ENCODE measurements at places on chromosomes 6 and 20.

GRCh38 chr6:20997143-20997769, 463.0 kb downstream of the CDKAL1 start:
- no peak overlapping the region for H3K27ac ChIP-seq
- no peak overlapping the region for H3K4me3 ChIP-seq
- no peaks in the 10 kb centered on the region for H3K36me3 ChIP-seq
- H3K27me3 ChIP-seq, result no peaks in the 10 kb centered on the region

- no peak overlapping the region for H3K4me3 ChIP-seq
- no peak for DNase-seq
- H3K36me3 ChIP-seq, result no peaks in the 10 kb centered on the region
- no peaks in the 10 kb centered on the region for H3K27me3 ChIP-seq
- H3K4me1 ChIP-seq, result peaks cover 4% of the 10 kb centered on the region
These were observed 4.5 kb upstream of the ZNF451 start for GRCh38 chr6:57085471-57085870.

DNA sequence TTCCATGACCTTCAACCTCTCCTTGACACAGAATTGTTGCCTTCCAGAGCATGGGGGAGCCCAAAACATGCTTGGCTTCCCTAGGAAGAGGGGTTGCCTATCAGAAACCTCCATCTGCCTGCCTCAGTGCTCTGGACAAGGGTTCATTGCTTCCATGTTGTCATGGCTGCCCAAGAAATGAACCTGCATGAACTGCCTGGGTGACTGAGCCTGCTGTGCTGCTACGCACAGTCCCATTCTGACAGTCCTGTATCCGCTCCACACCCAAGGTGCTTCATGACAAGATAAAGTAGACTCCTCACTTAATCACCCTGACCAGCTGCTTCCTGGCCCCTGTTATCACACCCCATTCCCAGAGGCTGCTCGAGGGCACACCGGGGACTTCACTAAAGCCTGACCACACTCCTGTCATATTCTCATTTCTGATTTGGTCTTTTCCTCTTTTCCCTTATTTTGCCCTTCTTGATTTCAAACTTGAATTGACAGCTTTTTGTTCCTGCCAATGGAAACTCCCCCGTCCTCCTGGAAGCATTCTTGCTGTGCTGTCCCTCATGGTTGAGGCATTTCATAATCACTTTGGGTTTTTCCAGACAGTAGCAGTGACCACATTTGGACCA, 31.9 kb downstream of the GMPR start:
- H3K4me3 ChIP-seq, result no peak overlapping the region
- no peak for DNase-seq
- no peaks in the 10 kb centered on the region for H3K27me3 ChIP-seq
- H3K27ac ChIP-seq, result no peak overlapping the region
- H3K36me3 ChIP-seq, result peaks cover 3% of the 10 kb centered on the region
- no peaks in the 10 kb centered on the region for H3K4me1 ChIP-seq

- no peak for DNase-seq
- no peak overlapping the region for H3K27ac ChIP-seq
- no peak overlapping the region for H3K4me3 ChIP-seq
- no peaks in the 10 kb centered on the region for H3K4me1 ChIP-seq
- peaks cover 13% of the 10 kb centered on the region for H3K36me3 ChIP-seq
- H3K27me3 ChIP-seq, result no peaks in the 10 kb centered on the region
These were observed 7.5 kb upstream of the ZSWIM1 start for GRCh38 chr20:45873409-45874103.

DNA sequence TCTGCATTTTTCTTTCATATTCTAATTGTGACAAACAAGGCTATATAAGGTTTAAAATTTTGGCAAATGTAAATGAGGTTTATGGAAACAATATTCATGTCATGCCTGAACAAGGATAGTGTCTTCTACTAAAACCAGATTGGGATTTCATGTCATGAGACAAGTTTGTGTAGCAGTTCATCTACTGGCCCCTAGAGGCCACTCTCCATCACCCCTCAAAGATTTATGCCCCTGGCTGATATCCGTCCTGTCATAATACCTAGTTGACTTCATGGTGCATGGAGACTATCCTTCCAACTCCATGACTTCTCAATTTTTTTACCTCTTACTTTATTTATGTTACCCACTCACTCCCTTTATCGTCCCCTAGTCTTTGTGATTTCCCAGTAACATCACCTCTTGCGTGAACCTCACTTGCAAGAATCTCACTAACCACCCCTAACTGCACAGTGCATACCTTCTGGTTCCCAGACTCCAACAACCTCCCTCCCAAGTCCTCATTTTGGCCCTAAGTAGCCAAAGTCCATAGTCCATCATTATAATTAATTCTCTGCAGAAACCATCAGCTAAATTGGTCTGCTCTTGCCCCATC, 179.8 kb downstream of the TASP1 start:
- H3K27ac ChIP-seq, result no peak overlapping the region
- no peaks in the 10 kb centered on the region for H3K27me3 ChIP-seq
- no peaks in the 10 kb centered on the region for H3K36me3 ChIP-seq
- no peak for DNase-seq

GRCh38 chr20:53806683-53807401, 213.2 kb upstream of the ZNF217 start:
- H3K36me3 ChIP-seq, result no peaks in the 10 kb centered on the region
- H3K4me3 ChIP-seq, result no peak overlapping the region
- H3K27me3 ChIP-seq, result no peaks in the 10 kb centered on the region
- no peak for DNase-seq
- no peaks in the 10 kb centered on the region for H3K4me1 ChIP-seq
